ENCODE measurements at places on chromosomes 6 and 20. TPM values are rescaled to one million over a fixed set of nuclear protein-coding genes. Genes with fewer than 3 reads are reported as not detected.

PCSK2 gene
- not detected for total RNA-seq

ANGPT4 gene
- 106 TPM for total RNA-seq

PAQR8 gene
- total RNA-seq: 4.4 TPM

FKBP1C gene
- total RNA-seq: not detected

ECHDC1 gene
- total RNA-seq: 139 TPM

TSBP1 gene
- not detected for total RNA-seq

FAM83B gene
- not detected for total RNA-seq

All from subcutaneous adipose tissue (tissue), 4 donors.